ENCODE measurements at places on chromosomes 6 and 20. TPM values are rescaled to one million over a fixed set of nuclear protein-coding genes. Genes with fewer than 3 reads are reported as not detected.
A peak's percentile ranks its signal among the peaks of the same experiment; 100 is the strongest.

The TRIM40 gene
- not detected for total RNA-seq

The CCR6 gene
- 1.9 TPM for total RNA-seq

The HSPA1L gene
- total RNA-seq: 1.5 TPM

The TXNDC5 gene
- total RNA-seq: 156 TPM

The SASH1 gene
- 68.7 TPM for total RNA-seq

The ADTRP gene
- 3.8 TPM for total RNA-seq

The TENT5A gene
- 15.7 TPM for total RNA-seq

The PBOV1 gene
- total RNA-seq: not detected

The CYP39A1 gene
- total RNA-seq: 5.3 TPM

The HACE1 gene
- 10.4 TPM for total RNA-seq

The CRIP3 gene
- not detected for total RNA-seq

DNA sequence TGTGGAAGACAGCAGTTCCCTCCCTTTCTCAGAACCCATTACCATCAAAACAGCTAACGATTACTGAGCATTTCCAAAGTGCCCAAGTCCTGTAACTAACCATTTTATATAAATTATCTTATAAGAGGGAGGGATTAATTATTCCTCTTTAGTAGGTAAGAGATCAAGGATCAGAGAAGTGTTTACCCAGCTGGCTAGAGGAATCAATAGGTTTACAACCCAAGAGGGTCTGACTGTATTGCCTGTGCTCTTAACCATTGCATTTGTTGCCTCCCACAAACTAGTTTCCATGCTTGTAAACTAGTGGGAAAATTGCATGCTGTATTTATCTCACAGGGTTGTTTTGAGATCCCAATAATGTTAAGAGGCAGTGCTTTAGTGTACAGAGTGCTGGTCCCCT, 3.7 kb upstream of the DBNDD2 start:
- DNase-seq: no peak

- peak; percentile 95 for DNase-seq
These were observed 7.7 kb upstream of the FOXF2 start for GRCh38 chr6:1381481-1382330.

DNA sequence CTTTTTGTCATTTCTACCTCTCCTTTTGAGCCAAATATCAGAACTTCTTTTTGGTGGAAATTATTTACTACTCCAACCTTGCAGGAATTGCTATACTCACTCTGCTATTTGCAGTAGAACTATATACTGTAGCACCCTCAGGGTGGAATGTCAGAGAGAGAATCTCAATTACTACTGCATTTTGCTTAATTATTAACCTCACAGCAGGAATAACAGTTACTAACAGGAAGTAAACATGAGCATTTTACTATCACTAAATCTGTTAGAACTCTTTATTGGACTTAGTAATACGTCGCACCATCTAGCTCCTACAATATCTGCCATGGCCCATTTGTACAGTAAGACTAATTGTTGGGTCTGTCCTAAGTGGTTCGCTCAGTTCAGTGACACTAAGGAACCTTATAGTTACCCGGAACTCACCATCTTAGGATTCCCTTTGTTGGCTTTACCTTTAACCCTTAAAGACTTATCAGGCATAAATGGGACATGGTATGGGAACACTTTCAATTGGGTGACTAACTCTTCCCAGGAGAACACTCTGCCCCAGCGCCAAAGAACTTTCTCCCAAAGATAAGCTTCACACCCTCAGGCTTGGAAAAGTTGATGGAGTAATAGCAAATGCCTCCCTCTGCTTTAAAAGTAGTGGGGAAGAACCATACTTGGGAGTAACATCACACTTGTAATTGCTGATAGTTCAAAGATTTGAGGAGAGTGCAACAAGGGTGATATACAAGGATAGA, 38.8 kb downstream of the PLN start:
- DNase-seq: no peak

GRCh38 chr6:12957321-12958051, 240.9 kb downstream of the PHACTR1 start:
- peak; percentile 88 for DNase-seq

- DNase-seq: no peak
These were observed 203.4 kb upstream of the KCNQ5 start for GRCh38 chr6:72418495-72418894.

- no peak for DNase-seq
These were observed 111.3 kb downstream of the SIM1 start for GRCh38 chr6:100353276-100354015.

GRCh38 chr20:49770634-49771033, 42.0 kb upstream of the SLC9A8 start:
- no peak for DNase-seq

GRCh38 chr6:158849899-158850806, 31.0 kb upstream of the EZR start:
- DNase-seq: no peak

- no peak for DNase-seq
These were observed at the start of gene HSPA12B for GRCh38 chr20:3732327-3733118. Gene HSPA12B (plus strand): TSS chr20:3732685. CDS start chr20:3738675, 5,990 bp downstream.

DNA sequence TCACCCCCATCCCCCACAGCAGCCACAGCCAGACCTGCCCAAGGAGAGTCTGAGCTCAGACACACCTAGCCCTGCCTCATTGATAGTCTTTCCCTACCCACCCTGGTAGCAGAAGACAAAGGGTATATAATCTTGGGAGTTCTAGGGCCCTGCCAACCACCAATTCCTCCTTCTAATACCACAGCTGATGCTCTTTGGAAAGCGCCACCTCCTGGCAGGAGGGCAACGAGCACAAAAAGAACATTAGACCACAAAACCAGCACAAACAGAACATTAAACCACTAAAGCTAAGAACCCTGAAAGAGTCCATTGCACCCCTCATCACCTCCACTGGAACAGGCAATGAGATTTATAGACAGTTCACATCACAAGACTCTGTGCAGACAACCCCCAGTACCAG, 195.8 kb upstream of the FUT9 start:
- DNase-seq: no peak

DNA sequence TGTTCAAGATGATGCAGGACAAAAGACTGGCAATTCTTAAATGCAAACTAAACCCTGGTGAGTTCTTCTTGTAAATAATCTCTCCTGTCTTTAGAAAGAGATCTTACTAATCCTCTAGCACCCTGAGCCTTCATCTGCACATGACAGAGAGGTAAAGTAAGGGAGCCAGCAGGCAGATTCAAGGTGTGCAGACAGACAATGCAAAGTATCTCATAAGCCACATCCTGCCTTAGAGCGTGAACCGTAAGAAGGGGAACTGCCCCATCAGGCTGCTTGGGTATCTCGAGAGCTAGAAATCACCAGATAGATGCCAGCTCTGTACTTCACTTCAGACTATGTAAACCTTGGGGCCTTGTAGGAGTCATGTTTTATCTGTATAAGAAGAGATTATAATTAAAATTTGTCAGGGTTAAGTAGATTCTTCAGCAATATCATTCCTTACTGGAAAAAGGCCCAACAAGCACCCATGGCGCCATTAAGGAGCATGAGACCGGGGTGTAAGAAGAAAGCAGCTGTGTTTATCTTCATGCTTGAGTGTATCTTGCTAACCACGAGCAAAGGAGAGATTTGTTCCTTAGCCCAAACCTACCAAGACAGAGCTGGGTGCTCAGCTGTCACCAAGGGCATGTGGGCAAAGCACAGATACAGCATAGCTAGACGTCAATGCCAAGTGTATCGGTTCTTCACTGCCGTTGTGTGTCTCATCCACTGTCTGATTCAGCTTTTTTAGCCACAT, 24.4 kb downstream of the CNR1 start:
- DNase-seq: no peak

GRCh38 chr20:53580376-53581111, 13.1 kb downstream of the ZNF217 start:
- DNase-seq: peak; percentile 18

GRCh38 chr6:70124882-70125545, 177.9 kb downstream of the COL9A1 start:
- DNase-seq: no peak

DNA sequence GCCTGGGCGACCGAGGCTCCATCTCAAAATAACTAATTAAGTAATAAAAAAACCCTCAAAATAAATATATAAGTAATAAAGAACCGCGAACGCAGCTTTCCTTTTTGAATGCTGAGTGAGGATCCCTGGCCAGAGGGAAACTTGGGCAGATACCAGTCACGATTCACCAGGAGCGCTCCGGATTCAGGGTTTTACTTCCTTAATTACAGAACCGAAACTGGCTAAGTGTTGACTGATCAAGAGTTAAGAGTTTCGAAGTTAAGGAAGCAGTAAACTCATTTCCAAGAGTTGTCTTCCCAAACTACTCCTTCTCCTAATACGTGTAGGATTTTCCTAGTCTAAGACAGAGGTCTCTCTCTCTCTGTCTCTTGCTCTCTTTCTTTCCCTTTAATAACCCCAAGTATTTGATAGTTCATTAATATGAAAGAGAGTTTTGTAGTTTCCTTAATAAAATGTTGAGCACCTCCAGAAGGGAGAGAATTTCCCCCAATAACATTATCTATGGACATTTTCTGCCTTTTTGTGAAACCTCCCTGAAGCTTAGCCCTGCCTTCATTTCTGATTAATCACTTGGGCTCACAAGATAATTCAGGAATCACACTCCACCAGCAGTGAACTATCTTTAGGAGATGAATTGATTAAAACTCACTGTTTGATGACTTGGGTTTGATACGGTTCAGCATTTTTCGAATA, 61.4 kb upstream of the ZNF217 start:
- DNase-seq: peak; percentile 66

DNA sequence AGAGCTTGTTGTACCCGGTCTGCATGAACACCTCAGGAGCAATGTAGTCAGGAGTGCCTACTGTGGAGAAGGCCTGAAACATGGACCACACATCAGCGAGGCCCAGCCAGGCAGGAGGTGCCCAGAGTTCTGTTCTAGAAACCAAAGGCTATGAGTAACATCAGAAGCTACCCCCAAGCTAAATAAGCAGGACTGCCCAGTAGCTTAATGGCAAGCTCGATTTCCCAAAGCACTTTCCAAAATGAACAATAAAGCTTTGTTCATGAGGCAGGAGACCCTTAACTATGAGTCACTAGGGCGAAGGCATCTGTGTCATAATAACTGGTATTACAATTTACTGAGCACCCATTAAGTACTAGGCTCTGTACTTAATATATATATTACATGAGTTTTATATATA, 47.4 kb downstream of the STK38 start:
- DNase-seq: no peak

- no peak for DNase-seq
These were observed 142.5 kb upstream of the RUNX2 start for GRCh38 chr6:45185403-45186251.

DNA sequence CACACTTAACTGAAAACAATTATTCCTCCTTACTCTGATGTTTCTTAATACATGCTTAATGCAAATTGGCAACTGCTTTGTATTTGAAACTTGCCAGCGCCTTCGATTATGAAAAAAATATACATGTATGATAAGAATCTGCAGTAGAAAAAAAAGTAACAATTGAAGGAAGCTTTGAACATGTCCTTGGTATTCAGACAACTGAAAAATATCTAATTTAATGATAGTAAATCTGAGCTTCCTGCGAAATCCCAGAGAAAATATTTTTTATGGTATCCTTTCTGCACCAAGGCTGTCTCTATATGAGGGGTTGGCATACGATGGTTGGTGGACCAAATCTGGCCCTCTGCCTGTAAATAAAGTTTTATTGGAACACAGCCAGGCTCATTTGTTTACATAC, 186.2 kb downstream of the HDGFL1 start:
- no peak for DNase-seq

- DNase-seq: no peak
These were observed 234.5 kb upstream of the PRDM1 start for GRCh38 chr6:105851606-105852005.

- DNase-seq: no peak
These were observed 35.0 kb upstream of the ID1 start for GRCh38 chr20:31570021-31570463.

DNA sequence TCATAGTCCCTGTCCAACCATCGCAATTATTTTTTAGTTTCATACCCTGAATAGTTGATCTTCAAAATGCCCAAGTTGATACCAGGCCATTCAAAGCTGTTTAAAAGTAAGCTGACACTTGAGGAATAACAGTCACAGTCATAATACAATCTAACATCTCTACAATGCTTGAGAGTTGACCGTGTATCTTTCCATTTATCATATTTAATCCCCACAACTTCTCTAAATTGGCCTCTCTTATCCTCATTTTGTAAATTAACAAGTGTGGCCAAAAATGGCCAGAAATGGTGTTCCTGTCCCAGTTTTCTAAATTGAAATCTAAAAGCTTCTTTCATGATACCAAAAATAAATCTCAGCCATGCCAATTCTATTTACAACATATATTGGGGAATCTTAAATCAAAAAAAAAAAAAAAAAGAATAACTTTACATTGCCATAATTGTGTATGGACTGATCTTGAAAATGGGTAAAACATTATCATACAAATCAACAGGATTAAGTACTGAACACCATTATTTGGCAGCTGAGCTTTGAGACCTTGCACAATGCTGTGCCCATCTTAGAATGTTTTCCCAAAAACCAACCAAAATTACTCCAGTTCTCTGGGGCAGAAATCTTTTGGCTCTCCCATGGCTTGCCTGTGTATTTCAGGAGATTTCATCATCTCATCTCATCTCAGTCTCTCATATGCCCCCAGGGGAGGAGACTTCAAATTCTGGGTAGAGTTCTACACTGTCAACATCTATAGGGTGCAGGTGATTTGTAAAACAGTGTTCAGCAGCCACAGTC, 448.7 kb upstream of the JARID2 start:
- no peak for DNase-seq

- no peak for DNase-seq
These were observed 423.6 kb downstream of the HAO1 start for GRCh38 chr20:7516621-7517111.

GRCh38 chr6:21459641-21460040, 133.9 kb upstream of the SOX4 start:
- no peak for DNase-seq

GRCh38 chr6:160102956-160103824, 18.4 kb upstream of the SLC22A1 start:
- no peak for DNase-seq

GRCh38 chr6:3789018-3789895, 37.7 kb upstream of the PXDC1 start:
- DNase-seq: no peak

GRCh38 chr20:37231947-37232630, 29.5 kb downstream of the GHRH start:
- DNase-seq: no peak

All from upper lobe of left lung (tissue), 6 donors.